AG20443 (cell line): ENCODE measurements at places on chromosomes 5 and 9.

DNA sequence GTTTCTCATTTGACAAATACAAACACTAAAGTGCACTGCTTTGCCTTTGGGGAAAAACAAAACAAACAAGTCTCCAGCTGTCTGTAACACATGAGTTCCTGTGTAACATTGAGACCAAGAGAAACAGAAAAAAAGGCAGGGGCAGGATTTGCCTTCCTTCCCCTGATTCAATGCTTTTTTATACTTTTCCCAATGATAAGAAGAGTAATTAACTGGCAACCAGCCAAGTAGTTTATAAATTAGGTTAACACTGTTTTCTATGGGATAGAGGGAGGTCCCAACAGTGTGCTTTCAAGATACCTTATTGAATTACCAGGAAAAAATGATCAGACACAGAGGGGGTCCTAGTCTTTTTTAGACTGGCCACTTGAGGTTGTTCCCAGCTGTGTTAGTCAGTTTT lies 346.8 kb downstream of the TRIM36 start:
- DNase-seq, result no peak

- DNase-seq, result no peak
These were observed 139.2 kb downstream of the CDK5RAP2 start for GRCh38 chr9:120440791-120441190.

DNA sequence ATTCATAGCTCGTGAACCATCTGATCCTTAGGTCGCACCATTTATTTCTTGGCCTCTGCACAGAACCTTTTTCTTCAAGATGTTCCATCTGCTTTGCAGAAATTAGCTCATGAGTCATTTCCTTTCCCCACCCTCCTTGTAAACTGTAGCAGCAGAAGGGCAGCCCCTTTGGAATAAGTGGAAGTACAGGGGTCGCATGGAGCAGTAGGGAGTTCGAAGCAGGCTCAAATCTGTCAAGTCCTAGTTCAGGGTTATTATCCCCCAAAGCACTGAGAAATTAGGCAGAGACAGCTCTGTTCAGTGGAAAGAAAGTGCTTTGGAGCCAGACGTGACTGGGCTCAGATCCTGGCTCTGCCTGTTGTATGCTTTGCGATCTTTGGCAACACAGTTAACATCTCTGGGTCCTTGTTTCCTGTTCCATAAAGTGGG lies 84.2 kb downstream of the SGCD start:
- peak; percentile 68 for DNase-seq

DNA sequence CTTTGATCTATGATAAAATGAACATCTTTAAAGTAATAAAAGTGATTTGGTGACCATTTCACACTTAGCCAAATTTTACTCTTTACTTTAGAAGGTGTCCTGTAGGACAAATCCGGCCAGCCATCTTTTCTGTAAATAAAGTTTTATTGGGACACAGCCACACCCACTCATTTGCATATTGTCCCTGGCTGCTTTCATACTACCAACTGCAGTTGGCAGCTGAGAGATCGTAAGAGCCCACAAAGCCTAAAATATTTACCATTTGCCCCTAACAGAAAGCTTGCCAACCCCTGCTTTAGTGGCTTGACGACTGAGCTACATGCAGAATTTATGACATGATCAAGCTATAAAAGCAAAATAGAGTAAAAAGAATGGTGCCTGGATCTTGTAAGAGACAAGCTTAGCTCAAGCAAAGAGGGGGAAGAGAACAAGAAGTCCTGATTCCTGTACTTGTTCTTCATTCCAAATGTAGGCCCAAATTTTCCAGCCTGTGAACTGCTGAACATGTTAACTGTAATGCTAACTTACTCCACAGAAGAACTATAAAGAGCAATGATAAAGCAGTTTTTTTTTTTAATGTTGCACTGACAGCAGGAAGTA lies 7.4 kb upstream of the FBXO10 start:
- DNase-seq, result no peak

- DNase-seq, result peak; percentile 73
These were observed 18.1 kb downstream of the RAI14 start for GRCh38 chr5:34674187-34674586.

DNA sequence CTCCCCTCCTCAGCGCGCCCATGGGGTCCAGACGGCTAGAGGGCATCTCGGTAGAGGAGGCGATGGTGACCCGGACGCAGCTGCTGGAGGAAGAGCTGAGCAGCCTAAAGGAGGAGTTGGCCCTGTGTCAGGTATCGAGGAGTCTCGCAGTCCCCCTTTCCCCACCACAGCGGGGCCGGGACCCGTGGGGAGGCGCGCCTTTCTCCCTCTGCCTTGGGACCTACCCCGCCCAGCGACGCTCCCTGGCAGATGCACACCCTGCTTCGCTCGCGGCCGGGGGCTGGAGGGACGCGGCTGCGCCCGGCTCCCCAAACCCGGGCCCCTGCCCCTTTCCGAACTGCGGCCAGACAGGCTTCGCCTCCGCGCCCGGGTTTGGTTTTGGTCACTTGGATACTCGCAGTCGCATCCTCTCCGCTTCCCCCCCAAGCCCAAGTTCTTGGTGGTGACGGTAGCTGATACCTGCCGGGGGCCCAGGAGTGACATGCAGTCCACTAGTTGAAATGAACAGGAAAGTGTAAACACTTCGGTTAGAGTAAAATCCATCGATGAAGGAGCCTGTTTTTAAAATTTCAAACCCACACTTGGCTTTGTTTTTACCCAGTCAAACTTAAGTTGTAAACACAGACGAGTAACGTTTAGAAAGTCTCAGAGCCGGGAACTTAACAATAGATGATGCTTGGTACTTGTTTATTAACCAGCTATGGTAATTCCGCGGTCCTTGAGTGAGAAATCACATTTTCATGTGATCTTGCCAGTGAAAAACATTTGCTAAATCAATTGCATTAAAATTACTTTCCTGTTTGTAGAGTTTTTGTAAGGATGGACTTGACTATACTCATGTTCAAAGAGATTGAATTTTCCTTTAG lies 688 bp downstream of the CNTLN start:
- peak; percentile 71 for DNase-seq

DNA sequence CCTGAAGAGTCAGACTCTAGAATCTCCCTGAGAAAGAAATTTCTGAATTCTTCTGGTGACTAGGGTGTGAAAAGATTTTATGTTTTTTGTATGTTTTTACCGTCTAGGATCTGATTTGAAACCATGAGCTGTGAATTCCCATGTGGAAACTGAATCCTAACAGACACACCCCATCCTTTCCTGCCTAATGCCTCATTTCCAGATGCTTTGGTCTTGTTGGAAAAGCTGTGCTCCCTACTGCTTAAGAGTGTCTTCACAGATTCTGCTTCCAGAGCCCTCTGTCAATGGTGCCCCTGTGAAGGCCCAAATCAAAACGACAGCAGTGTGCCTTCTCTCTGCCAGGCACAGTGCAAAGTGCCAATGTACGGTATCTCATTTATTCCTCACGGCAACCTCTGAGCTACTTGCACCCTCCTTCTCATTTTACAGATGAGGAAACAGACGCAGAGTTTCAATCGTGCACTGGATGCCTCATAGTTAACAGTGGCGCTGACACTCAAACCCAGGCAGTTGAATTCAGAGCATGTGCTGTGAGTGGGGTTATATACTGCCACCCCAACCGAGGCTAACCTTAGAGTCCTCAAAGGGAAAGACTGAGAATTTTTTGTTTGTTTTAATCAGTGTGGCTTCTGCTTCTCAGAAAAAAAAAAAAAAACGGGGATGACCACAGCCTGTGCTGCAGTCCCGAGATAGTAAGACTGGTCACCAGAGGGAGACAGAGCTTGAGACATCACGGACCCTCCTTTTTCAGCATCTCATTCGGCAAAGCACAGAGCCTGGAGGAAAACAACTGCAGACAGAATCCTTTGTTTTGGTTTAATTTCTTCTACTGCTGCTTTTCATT lies 188.4 kb downstream of the SNCAIP start:
- DNase-seq, result peak; percentile 74

DNA sequence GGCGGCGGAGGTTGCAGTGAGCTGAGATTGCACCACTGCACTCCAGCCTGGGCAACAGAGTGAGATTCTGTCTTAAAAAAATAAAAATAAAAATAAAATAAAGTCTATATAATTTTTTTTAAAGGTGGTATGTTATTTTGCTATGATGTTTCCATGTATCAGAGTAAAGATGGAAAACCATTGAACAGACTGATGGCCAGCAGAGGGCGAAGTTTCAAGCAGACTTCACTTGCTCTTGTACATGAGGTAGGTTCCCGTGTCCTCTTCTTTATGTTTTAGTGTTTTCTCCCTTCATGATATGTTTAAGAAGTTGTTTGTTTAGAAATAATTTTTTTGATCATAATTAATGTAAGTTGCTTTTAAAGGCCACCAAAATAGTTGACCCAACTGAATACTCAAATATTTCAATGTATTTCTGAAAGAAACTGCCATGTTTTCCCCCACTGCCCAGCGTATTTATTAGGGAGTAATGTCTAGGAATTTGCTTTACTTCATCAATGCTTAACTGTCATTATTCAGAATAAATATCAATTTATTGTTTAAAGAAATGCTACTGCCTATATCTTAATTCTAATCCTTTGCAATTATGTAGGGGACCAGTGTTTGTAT lies 146.4 kb downstream of the HACD4 start:
- DNase-seq, result peak; percentile 26

DNA sequence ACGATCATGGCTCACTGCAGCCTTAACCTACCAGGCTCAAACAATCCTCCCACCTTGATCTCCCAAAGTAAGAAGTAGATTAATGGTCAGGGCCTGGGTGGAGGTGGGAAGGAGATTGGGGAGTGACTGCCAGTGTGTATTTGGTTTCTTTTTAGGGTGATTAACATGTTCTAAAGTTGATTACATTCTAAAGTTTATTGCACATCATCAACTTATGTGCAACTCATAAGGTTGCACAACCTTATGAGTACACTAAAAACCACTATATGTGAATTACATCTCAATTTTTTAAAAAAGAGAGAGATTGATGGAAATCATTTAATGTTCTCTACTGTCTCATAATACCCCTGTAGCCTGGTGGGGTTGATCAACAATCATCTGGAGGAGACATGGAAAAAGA lies 218.1 kb downstream of the AOPEP start:
- DNase-seq, result no peak

GRCh38 chr5:527646-528628 lies 3.7 kb upstream of the SLC9A3 start:
- no peak for DNase-seq

- no peak for DNase-seq
These were observed 36.3 kb downstream of the TSTD2 start for GRCh38 chr9:97596906-97597305.

DNA sequence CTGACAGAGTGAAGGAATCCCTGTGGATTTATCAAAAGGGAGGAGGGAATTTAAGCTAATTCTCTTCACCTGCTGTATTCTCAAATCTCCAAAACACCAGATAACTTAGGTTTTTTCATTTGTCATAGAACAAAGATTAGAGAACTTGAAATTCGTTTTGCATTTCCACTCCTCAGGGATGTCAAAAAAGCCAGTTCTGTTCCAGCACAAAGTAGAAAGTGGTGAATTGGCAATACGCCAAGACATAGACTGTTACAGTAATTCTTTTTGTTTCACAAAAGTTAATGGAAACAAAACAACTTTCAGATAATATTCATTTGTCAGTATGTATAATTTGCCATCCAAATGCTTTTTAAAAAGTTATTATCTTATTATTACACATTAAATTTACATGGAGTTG lies 15.0 kb downstream of the S1PR3 start:
- no peak for DNase-seq

GRCh38 chr9:93304574-93305496 lies 120.9 kb downstream of the WNK2 start:
- DNase-seq, result peak; percentile 87

DNA sequence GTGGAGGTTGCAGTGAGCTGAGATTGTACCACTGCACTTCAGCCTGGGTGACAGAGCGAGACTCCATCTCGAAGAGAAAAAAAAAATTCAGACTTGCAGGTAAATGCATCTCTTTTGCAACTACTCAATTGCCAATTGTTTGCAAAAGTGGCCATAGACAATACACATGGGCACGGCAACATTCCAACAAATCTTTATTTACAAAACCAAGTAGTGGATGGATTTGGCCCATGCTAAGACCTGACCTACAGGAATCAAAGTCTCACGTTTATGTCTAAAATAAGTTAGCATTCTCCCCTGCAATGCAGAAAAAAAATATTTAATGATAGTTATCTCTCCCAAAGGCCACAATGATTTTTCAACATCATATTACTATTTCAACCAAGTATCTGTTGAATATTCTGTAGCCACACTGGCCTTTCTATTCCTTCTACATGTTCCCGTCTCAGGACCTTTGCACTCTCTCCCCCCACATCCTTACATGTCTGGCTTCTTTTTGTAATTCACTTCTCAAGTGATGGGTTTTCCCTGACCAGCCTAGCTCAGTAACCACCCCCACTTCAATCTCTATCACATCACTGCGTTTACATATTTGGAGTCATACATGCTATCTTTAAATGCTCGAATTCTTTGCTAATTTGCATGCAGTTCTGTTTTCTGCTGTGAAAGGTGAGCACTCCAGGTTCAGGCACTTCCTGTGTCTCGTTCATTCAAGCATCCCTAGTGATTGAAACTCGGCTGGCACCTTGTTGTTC lies 54.2 kb downstream of the FNBP1 start:
- DNase-seq, result no peak

DNA sequence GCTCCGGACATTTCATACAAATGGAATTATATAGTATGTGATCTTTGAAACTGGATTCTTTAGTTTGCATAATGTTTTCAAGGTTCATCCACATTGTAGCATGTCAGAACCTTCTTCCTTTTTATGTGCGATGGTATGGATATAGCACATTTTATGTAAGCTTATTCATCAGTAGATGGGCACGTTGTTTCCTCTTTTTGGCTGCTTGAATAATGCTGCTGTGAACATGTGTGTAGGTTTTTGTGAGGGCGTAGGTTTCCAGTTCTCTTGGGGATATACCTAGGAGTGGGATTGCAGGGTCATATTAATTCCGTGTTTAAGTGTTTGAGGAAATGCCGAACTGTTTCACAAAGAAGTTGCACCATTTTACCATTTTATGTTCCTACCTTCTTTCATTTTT lies 187.8 kb downstream of the NR3C1 start:
- no peak for DNase-seq

DNA sequence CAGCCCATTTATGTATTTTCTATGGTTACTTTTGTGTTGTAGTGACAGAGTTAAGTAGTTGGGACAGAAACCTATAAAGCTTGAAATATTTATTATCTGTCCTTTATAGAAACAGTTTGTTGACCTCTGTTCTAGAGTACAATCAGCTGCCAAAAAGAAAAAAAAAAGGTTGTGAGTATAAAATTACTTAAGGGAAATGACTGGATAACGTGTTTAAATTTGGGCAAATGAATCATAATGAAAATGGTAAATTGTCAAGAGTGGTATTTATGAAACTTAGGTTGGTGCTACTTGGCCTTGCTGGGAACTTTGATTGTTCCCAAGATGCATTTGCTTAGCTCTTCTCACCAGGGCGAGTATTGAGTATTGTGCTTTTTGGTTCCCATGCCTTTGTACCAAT lies 70.2 kb upstream of the IL6ST start:
- DNase-seq, result no peak

DNA sequence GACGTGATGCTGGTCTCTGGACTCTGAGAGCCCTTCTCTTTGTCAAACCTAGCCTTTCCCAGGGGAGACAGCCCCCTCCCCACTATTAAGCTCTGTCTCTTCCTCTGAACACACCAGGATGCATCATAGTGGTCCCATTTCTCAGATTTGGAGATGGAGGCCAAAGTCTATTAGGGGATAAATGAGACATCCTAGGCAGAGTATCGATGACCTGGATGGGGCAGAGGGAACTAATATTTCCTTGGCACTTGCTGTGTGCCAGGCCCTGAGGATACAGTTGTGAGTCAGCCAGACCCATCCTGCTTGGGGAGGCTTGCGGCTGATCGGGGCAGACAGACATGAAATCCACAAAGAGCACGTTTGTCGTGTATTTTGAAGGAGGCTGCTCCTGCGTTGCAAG lies 5.2 kb downstream of the DNM1 start:
- no peak for DNase-seq

- peak; percentile 6 for DNase-seq
These were observed 134.2 kb downstream of the SLC25A46 start for GRCh38 chr5:110872963-110873362.
